ENCODE measurements at places on chromosomes 5 and 9.
A peak's percentile ranks its signal among the peaks of the same experiment; 100 is the strongest.

DNA sequence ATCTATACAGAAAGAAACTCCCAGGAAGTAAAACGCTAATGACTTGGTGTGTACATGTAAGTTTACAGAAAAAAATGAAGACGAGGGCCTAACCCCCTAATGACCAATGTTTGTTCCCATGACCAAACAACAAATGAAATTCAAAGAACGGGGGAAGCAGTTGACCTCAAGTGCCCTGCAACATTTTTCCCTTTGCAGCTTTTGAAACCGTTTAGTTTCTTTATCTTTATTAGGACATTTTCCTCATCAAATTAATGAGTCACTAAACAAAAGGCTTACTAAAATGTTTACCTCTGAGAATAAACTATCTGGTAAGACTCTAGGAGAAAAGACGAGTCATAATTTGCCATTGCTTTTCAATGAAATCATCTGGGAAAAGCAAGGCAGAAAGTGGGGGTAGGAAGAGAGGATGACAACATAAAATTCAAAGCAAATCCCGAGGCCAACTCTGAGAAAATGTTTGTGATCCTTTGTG is 57.4 kb downstream of the LHFPL2 start:
- ATAC-seq: no peak

DNA sequence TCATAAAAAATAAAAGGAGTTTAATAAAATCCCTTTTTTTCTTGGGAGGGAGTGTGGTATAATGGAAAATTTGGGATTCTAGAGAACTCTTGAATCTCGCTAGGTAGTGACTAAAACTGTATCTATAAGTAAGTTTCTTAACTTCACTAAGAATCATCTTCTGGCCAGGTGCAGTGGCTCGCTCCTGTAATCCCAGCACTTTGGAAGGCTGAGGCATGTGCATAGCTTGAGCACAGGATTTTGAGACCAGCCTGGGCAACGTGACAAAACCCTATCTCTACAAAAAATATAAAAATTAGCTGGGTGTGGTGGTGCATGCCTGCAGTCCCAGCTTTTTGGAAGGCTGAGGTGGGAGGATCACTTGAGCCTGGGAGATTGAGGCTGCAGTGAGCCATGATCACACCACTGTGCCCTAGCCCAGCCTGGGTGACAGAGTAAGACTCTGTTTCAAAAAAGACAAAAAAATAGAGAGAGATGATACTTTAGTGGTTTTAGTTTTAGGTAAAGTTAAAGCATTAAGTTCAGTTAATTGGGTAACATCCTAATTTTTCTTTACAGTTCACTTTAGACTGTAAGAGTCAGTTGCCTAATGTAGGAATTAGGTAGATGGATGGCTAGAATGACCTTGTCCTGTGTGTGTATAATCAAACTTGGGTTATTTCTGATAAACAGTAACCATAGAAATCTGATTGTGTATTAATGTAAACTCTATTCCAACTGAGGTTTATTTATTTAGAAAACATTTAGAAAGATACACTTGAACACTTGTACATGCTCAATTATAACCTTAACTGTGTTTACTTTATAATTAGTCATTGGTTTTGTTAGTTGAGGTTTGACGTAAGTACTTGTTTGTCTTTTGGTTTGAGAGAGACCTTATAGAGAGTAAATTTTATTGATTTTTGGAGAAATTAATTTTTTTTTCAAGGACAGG is 17.8 kb downstream of the UNC13B start:
- ATAC-seq: no peak

DNA sequence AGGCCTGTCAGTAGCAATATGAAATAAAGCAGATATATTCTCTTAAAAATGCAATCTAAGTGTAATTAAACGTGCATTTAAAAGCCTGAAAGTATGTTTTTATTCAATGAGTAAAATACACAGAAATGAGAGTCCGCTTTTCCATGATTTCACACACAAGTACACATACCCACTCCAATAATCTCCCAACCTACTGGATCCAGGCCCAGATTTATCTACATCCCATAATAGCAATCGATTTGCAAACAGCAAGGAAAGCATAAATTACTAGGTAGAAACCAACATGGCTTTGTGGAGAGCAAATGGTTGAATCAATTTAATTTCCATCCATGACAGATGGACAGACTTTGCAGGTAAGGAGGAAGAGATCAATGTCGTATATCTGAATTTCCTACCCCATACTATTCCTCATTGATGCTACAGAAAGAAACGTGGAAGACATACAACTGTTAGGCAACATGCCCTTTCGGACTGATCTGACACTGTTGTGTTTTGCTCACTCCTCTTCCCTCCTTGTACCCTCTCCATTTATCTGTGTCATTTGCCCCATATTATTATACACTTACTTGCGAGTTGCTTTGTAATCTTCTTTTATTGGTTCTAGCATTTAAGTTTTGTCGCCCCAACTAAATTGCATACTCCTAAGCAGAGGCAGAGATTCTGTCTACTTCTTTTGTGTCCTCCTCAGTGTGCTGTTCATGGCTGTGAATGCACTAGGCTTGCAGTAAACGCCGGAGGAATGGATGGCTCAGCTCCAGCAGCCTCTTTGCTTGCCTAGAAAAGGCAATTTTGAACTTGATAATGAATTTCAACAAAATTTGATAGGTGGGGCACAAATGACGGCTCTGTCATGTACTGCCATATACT is 133.6 kb downstream of the NFIB start:
- no peak for ATAC-seq

GRCh38 chr5:35815089-35815936 is 41.4 kb upstream of the IL7R start:
- no peak for ATAC-seq

- no peak for ATAC-seq
Measured at GRCh38 chr9:76101075-76101474, 210.6 kb downstream of the PCSK5 start.

DNA sequence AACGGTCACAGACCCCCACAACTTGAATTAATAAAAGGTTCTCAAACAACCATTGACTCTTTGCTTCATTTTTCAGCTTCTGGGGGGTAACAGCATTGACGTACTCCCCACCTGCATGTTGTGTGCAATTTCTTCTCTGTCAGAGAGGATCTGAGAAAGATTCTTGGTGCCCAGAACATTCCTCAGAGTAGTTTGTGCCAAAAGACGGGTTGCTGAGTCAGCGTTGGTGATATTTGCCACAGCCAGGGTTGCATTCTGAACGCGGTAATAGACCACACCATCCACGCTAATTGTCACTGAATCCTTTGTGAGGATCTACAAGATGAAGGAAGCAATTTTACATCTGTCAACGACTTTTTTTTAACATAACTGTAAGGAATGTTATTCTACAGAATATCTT is 21.0 kb downstream of the STOM start:
- peak; percentile 27 for ATAC-seq

- no peak for ATAC-seq
Measured at GRCh38 chr5:25688156-25688555, 1043.4 kb upstream of the CDH10 start.

GRCh38 chr5:53331463-53331862 is 149.0 kb upstream of the FST start:
- no peak for ATAC-seq

DNA sequence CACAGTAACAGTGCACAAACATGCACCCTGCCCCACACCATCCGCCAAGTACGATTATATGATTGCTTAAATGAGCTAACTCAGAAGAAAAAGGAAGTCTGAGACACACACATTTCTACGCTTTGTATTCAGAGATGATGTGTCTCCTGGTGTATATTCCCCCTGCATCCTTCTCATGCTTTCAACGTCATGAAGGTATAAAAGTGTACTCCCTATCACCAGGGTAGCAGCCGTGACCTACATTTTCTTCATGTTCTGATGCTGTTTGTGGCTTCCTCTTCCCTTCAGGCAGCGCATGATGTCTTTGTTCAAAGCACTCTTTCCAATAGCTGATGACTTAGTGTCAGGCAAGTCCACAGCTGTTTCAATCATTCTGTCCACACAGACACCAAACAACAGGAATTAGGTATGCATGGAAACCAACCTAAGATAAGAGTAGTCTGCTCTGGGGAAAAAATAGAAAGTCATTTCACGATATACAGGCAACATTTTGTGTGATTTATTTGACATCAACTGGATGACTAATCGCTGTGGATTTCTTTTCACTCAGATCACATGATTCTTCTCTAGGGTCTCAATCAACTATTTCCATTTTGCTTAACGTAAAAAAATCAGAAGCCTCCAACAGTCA is 269.4 kb upstream of the PTGER4 start:
- peak; percentile 43 for ATAC-seq

GRCh38 chr5:154228696-154229095 is 38.2 kb downstream of the GALNT10 start:
- no peak for ATAC-seq

- no peak for ATAC-seq
Measured at GRCh38 chr5:177064500-177065277, 22.0 kb upstream of the FGFR4 start.

- ATAC-seq: no peak
Measured at GRCh38 chr9:113705306-113705927, 170.7 kb upstream of the ZNF618 start.

DNA sequence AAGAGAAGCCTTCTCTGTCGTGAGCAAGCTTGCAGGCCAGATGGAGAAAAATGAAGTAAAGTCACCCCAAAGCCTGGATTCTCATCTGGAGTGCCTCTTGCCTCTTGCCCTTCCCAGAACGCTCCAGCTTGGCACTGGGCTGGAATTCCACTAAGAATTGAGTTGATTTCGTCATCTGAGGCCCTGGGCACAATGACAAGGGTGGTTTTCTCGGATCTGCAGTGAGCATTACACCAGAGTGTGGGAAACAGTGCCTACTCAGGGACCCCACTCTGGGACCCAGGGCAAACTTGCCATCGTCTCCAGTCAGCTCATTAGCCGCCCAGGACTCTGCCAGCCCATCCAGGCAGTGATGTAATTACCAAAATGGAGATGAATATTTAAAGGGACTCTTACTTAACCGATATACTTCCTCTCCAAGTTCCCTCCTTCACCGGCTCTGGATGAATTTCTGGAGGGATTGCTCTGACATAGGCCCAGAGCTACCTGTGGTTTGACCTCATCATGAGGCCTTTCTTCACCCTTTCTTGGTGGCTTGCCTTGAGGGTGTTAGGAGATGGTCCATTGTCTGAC is 44.7 kb upstream of the LCP2 start:
- no peak for ATAC-seq

DNA sequence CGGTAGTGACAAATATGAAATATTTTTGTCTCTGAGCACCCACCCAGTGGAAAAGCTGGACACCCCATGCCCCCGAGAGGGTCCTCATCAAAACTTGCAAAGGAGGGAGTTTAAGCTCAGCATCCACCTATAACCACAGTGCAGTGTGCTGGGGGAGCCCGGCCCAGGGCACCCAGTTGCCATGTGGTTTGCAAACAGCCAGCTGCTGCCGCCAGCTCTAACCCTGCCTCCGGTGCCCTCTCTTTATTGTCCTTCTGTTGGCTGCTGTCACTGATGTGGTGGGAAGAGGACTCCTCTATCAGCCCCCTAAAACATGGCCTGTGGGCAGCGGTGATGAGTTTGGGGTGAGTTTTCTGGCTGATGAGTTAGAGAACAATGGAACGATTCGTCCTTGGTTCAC is 160.9 kb upstream of the MVB12B start:
- ATAC-seq: no peak

- no peak for ATAC-seq
Measured at GRCh38 chr5:40288800-40289485, 390.8 kb upstream of the PTGER4 start.

DNA sequence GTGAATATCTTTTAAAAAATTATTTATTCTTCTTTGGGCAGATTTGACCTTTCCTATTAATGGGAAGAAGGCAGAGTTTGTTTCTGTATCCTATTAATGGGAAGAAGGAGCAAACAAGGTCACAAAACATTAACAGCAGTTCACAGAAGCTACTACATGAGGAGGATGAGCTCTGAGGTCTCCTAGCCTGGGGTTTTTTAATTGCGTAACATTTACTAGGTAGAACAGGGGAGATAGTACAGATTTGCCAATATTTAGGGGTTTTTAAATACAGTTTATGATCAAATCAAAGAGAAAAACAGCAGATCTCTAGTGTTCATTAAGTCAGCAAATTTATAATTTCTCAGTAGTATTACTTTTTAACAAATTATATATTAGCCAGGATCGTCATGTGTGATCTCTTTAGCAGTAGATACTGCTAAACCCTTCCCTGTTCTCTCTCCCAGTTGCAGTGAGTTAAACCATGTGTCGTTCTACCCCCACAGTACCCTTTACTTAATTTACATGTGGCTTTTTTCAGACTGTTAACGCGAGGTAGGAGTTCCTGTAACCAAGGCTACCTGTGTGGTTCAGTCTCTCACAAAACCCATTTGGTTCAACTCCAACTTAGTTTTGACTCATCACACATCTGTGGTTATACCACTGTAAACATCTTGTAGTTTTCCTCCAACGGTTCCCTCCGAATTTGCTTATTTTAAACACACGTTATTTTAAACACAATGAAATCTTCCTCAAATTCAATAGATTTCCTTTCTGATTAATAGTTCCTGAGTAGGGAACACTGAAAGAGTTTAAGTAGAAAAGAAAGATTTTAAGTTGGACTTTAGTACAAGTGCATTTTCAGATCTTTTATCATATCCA is 13.3 kb downstream of the SLC25A46 start:
- no peak for ATAC-seq

DNA sequence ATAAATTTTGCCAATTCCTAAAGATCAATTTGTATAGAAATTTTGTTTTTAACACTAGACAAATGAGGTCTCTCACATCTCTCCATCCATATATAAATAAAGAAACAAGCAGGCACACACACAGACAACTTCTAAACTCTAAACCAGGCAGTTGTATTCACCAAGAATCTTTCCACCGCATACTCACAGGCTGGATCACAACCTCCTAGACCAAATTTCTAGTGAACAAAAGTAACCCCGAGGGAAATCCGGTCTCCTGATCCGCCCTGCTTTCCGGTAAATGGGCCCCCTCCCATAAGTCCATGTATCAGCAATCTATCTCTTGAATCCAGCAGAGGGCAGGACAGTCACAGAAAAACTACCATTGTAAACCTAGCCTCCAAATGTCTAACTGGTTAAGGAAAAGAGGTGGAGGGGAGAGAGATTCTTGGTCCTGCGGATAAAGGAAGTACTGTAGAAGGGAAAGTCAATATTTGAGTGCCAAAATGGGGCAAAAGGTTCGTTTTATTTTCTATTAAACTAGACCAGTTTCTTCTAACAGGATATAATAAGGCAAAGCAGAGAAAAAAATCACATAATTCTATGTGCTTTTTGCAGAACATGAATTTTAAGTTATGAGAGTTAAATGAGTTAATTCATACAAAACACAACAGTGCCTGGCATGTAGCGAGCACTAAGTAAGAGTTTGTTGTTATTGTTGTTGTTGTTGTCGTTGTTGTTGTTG is 4.8 kb upstream of the SMU1 start:
- peak; percentile 47 for ATAC-seq

GRCh38 chr9:27626244-27627187 is 53.2 kb upstream of the C9orf72 start:
- ATAC-seq: no peak

DNA sequence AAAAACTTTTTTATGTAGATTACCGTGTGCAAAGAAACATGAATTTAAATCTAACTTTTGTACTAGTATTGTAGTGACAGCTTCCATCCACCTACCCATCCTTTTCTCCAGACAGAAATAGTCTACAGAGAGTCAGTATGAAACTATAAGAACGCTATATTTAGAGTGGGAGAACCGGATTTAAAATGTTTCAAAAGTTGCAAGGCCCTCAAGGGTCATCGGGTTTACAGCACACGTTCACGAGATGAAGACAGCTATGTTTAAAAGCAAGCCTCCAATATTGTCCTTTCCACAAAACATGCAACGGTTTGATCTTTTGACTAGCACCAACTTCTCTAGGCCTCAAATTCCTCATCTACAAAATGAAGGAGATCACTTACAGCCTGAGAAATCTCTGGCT is 139.9 kb downstream of the LPAR1 start:
- no peak for ATAC-seq

- ATAC-seq: no peak
Measured at GRCh38 chr5:94505327-94506068, 112.9 kb downstream of the KIAA0825 start.
